Iris pigment epithelial cell (primary cell): ENCODE measurements at places on chromosomes 16 and 17.

DNA sequence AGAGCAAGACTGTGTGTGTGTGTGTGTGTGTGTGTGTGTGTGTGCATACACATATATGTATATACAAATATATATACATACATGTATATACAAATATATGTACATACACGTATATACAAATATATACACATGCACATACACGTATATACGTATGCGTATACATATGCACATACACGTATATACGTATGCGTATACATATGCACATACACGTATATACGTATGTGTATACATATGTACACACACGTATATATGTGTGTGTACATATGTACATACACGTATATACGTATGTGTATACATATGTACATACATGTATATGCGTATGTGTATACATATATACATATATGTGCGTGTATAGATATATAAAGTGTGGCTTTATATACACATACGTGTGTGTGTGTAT, 31.4 kb downstream of the SPHK1 start:
- no peak for DNase-seq

GRCh38 chr16:2468725-2469398, 2.2 kb upstream of the NTN3 start:
- DNase-seq: no peak

DNA sequence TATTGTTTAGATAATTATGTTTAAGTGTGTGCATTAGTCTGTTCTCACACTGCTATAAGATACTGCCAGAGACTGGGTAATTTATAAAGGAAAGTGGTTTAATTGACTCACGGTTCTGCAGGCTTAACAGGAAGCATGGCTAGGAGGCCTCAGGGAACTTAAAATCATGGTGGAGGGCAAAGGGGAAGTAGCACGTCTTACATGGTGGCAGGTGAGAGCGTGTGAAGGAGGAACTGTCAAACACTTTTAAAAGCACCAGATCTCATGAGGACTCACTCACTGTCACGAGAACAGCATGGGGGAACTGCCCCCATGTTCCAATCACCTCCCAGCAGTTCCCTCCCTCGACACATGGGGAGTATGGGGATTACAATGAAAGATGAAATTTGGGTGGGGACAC, 203.5 kb upstream of the GOT2 start:
- DNase-seq: no peak

DNA sequence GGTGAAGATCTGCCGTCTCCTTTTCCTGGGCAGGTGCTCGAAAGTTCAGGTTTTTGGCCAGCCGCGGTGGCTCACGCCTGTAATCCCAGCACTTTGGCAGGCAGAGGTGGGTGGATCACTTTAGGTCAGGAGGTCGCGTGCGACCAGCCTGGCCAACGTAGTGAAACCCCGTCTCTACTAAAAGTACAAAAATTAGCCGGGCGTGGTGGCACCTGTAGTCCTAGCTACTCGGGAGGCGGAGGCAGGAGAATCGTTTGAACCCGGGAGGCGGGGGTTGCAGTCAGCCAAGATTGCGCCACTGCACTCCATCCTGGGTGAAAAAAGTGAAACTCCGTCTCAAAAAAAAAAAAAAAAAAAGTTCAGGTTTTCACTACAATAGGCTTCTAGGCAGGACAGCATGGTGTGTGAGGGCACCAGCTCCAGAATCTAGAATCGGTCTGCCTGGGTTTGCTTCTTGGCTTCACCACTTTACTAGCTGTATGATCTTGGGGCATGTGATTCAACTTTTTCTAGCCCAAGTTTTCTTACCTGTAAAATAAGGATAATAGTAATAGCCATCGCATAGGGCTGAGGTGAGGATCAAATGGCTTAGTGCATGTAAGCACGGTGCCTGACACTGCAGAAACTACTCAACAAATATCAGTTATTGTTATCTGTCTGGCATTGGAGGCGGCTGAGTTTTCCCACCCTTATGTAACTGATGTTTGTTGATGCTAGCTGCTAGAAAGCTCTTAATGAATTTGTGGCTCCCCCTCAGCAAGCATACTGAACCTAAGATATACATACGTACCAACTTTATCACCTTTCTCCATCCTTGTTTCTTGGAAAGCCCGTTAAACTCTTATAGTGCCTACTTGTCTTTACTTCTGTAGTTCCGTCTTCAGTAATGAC, 1.3 kb downstream of the PSMD12 start:
- DNase-seq: no peak

- DNase-seq: peak; percentile 75
Measured at GRCh38 chr16:69927056-69927757, 23.9 kb upstream of the CLEC18A start.

DNA sequence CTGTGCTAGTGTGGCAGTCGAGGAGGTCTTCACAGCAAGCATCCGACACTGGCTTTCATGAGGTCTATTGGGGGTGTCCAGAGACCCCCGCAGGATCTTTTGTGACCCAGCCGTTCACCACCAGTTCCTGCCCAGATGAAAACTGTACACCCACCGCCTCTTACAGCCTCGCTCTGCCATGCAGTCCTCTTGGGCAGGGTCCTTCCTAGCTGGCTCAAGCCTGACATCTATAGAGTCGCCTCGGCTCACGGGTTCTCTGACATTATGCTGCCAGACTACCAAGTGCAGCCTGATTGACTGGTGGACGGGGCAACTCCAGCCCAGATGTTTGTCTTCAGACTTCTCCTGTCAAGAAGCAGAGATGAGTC, 14.6 kb upstream of the CLEC10A start:
- no peak for DNase-seq

- no peak for DNase-seq
Measured at GRCh38 chr17:66604376-66604775, 230.5 kb upstream of the CACNG5 start.

DNA sequence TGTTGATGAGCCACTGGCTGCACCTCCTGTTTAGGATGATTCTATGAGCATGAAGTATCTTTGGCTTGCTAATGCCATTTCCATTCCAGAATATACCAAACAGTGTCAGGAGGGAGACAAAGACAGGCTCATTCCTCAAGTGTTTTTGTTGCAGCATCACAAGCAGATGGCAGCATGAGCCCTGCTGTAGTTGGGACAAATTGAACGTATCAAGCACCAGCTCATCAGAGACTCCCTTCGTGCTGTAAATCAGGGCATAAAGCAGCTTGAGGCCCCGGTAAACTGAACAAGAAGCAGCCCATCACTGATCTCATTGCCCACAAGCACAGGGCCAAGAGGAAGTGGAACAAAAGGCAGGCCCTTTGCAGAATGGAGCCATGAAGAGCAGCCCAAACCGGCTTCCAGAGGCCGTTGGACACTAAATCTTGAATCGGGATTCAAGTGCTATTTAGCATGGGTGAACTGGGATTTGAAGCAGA, 45.9 kb upstream of the HS3ST3A1 start:
- DNase-seq: no peak

DNA sequence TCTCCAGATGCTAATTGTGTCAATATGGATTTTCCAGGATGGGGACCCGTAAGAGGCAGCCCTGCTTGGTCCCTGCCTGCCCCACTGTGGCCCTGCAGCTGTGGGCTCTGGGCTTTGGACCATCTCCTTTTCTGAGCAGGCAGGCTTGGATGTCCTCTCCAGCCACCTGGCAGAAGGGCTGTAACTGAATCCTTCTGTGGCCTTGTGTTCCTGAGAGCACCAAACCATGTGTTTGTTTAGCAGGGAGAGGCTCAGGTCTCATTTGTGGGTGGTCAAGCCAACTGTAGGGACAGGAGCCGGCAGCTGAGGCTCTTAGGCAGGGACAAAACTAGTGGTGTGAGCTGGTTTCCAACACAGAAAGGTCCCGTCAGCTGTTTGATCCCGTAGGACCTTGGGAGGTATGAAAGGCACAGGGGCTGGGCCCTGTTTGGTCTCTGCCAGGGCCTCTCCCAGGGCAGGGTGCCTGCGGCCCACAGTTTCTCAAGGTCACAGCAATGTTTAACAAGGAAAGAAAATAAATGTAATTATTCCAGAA, 18.5 kb downstream of the SEC14L5 start:
- DNase-seq: no peak

- DNase-seq: peak; percentile 78
Measured at GRCh38 chr17:49646391-49647255, 31.3 kb downstream of the SPOP start.

- DNase-seq: no peak
Measured at GRCh38 chr16:66695935-66696668, 441 bp downstream of the CMTM4 start.

- no peak for DNase-seq
Measured at GRCh38 chr17:17325816-17326215, 22.6 kb downstream of the NT5M start.

- DNase-seq: no peak
Measured at GRCh38 chr16:68668266-68668665, 23.2 kb downstream of the CDH3 start.

GRCh38 chr16:74601126-74601871, 5.6 kb downstream of the GLG1 start:
- DNase-seq: no peak

DNA sequence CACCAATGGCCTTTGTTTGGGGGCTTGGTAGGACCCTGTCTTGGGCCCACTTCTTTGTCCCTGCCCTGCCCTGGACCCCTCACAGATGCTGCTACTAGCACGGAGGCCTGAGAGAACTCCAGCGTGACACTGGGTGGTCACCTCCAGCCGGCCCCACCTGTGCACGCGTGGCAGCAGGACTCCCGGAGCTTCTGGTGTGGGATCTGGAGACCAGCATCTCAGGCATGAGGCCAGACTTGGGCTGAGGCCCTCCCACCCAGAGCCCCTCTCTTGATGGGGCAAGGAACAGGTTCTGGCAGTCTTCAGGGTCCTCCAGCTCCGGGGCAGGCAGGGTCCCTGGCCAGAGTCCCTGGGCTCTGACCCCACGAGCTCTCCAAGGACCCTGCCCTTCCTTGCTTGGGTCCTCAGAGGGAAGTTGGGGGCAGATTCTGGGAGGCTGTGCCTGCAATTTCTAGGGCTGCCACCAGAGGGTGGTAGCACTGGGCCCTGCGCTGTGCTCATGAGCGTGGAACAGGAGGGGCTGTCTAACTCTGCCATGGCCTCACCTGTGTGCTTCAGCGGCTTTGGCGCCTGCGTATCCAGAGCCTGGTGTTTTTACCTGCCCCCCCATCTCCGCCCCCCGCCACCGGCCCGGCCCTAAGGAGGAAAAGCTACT, 3.1 kb upstream of the BAIAP3 start:
- no peak for DNase-seq

- no peak for DNase-seq
Measured at GRCh38 chr16:88591577-88592021, 21.4 kb downstream of the ZC3H18 start.

DNA sequence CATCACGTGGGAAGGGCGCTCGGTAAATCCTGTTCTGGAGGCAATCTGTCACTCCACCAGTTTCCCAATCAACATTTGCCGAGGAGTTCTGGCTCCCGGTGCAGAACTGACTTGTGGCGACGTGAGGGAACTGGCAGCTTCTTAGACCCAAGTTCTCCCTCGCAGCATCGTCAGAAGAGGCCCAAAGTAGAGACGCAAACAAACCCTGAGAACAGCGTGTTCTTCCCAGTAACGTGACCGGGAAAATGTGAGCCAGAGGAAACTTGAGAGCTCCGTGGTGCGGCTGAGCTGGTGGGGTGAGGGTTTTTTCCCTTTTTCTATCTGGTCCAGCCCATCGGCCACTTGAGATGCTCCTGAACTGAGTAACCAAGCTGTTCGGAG, 158.9 kb upstream of the CACNG5 start:
- peak; percentile 56 for DNase-seq

GRCh38 chr17:49108318-49108717, 24.3 kb upstream of the B4GALNT2 start:
- peak; percentile 85 for DNase-seq

- no peak for DNase-seq
Measured at GRCh38 chr17:49452661-49453060, 38.0 kb upstream of the PHB1 start.

GRCh38 chr17:66971264-66971663, 6.8 kb downstream of the CACNG4 start:
- no peak for DNase-seq

DNA sequence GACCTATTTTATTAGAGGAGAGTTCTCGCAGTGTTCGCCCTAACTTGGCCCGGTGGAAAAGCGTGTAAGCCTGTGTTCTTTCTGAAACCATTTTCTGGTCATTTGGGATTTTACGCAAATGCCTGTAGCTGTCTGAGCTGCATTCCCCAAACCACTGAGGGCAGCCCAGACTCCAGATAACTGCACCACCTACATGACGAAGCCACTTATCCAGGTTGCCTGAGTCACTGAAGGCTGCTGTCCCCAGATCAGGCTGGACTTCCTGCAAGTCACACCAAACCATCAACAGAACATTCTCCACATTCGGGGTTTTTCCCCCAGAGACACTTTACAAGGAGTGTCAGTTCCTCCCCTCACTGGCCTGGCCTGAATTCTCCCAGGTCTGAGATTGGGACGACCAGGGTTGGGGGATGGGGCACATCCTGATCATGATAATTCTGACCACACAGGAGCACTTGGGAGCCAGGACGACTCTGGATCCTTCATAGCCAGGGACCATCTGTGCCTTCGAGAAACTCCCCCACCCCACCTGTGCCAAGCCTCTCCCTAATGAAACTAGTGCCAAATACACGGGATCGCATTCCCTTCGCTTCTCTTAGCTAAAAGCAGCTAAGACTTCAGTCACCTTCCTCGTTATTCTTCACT, 2.3 kb downstream of the RPRML start:
- DNase-seq: no peak

DNA sequence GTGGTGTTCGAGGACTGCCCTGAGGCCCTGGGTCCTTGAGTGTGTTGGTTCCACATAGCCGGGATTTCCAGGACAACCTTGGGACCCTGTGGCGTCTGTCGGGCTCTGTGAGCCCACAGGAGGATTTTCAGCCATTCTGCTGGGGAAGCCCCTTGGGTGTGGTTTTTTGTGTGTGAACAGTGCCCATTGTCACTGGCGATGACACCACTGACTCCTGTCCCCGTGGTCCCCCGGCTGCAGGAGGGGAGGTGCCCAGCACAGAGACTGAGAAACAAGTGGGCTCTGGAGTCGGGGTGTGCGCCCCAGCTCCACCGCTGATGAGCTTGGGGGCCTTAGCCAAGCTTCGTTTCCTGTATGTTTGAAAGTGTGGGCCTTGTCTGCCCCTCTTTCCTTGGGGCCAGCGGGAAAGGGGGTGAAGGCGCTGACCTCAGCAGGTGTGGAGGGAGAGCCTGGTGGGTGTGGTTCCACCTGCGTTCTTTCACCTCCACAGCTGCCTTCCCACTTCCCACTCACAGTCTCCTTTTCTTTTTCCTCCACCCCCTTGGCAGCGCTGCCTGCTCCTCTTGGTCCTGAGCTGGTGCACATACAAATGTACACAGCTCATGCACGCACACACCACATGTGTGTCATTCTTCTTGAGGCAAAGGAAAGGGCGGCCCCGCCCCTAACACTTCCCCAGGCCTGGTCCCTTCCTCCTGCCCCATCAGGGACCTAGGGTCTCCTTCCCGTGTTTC, 16.1 kb downstream of the MGRN1 start:
- no peak for DNase-seq

DNA sequence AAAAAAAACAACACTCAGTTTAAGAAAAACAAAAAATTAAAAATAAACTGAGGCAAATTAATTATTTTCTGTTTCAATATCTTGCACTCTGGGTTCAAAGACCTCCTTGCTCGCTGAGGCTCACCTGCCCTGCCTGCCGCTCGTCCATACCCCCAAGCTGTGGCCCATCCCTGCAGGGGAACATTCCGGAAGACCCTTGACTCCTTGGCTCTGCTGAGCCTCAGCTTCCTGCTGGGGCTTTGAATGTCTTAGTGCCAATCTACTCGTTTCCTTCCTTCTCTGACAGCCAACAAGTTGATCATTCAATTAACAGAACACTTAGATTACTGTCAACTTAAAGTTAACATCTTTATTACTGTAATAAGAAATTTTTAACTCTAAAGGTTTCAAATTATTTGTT, 24.3 kb downstream of the G6PC1 start:
- DNase-seq: no peak
